ENCODE measurements at places on chromosomes 1 and 21. TPM values are rescaled to one million over a fixed set of nuclear protein-coding genes. Genes with fewer than 3 reads are reported as not detected.

- no peak for DNase-seq
Measured at GRCh38 chr1:38135625-38136414, 89.2 kb upstream of the POU3F1 start.

- DNase-seq, result no peak
Measured at GRCh38 chr21:41830764-41831452, 48.2 kb downstream of the PRDM15 start.

ZBTB21 gene
- total RNA-seq, result 2.4 TPM

ADAMTSL4 gene
- total RNA-seq, result 0.22 TPM

Data from lung microvascular endothelial cell (primary cell).